ENCODE measurements at places on chromosomes 4 and X.
A peak's percentile ranks its signal among the peaks of the same experiment; 100 is the strongest.

GRCh38 chr4:97496298-97496873 lies 646.9 kb downstream of the STPG2 start:
- DNase-seq, result no peak

GRCh38 chrX:125621588-125621927 lies 301.9 kb downstream of the TEX13C start:
- no peak for DNase-seq

DNA sequence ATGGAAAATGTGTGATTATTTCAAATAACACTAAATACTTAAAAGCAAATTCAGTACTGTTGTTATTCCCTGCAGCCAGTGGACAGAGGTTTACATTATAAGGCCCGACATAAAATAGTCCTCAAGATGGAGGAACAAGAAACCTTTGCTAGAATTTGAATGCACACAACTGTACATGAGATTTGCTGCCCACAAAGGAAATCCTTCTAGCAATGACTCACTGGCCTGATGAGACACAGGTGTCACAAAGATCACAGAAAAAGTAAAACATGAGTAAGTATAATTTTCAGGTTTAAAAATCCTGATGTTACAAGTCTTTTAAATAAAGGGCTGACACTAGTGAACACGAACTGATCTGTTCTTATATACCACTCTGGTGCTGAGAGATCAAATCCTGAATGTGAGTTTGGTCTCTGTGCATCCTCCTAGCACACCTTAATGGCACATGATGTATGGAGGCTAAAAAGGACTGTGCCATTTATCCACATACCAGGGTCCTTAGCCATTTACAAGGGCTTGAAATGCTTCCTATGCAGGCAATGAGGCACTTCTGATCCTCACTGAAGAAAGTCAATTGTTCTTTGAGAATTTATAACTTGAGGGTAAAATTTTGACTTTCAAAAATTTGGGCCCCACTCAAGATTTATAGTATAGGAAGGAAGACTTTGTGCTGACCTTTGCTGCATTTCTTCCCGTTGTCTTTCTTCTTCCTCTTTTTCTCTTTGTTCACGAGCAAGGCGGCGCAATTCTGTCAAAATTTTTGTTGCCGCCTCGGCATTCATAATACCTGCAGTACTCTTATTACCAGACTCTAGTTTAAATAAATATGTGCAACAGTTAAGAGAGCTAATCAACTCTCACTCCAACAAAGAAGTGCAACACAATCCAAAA lies 23.0 kb downstream of the MAP7D3 start:
- DNase-seq, result no peak

DNA sequence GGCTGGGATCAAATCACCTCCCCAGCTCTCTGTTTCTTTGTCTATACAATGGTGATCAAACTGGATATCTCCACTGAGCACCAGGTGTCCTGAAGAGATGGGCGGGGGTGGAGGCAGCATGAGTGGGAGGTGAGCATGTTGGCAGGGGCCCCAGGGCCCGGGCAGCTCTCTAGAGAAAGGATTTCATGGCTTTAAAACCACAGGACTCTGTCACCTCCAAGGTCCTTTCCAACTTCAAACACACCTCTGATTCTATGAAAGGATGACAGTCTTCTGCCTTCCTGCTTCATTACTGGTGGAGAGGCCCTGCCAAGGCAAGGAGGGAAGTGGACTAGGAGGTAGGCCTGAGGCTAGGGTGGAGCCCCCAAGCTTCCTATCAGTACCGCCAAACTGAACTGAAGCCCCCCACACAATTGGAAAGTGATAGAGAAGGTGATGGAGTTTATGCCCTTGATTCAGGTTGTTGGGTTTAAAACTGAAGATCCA lies 38.6 kb downstream of the TRIM2 start:
- no peak for DNase-seq

DNA sequence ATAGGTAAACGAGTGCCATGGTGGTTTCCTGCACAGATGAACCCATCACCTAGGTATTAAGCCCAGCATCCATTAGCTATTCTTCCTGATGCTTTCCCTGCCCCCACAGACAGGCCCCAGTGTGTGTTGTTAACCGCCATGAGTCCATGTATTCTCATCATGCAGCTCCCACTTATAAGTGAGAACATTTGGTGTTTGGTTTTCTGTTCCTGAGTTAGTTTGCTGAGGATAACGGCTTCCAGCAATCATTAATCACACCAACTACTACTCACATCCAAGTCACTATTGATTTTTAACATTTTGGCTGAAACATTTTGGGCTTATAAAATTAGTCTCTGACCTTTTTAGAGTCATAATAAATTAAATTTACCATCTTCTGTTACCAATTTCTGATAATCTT lies 205.3 kb downstream of the SPOCK3 start:
- no peak for DNase-seq

GRCh38 chr4:120718979-120719566 lies 203.5 kb downstream of the PRDM5 start:
- DNase-seq, result no peak

GRCh38 chrX:74251006-74251930 lies 52.7 kb upstream of the ZCCHC13 start:
- no peak for DNase-seq

- no peak for DNase-seq
Measured at GRCh38 chrX:42096265-42096920, 173.0 kb upstream of the CASK start.

- DNase-seq, result no peak
Measured at GRCh38 chr4:148069086-148069894, 337.4 kb downstream of the ARHGAP10 start.

GRCh38 chr4:138938366-138938690 lies 77.3 kb upstream of the NOCT start:
- DNase-seq, result no peak

GRCh38 chr4:82230306-82230705 lies 143.5 kb downstream of the HNRNPD start:
- no peak for DNase-seq

DNA sequence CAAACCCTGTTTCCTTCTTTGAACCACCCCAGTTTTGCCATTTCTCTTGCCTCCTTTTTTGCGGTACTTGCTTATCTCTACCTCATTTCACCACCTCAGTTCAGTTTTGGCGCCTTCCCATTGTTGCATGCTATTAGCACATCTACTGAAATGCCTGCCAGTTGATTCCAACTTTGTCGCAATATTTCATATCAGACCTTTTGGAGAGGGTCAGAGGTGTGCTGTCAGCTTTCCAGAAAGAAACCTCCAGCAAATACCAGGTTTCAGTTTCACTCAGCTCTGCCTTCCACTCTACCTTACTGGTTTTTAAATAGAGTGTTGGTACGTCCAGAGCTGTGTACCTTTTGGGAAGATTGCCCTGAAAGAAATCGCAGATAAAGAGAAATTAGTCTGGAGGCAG lies 91.9 kb upstream of the CPEB2 start:
- no peak for DNase-seq

DNA sequence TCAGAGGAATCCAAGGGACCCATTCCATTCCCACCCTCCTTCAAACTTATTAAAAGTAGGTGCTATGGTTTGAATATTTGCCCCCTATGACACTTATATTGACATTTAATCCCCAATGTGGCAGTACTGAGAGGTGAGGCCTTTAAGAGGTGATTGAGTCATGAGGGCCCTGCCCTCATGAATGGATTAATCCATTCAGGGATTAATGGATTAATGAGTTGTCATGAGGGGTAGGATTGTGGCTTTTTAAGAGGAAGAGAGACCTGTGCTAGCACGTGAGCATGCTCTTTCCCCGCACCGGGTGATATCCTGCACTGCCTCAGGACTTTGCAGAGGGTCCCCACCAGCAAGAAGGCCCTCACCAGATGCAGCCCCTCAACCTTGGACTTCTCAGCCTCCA lies 50.1 kb downstream of the IRF2 start:
- no peak for DNase-seq

GRCh38 chr4:75708218-75708691 lies 16.1 kb upstream of the USO1 start:
- no peak for DNase-seq

- no peak for DNase-seq
Measured at GRCh38 chr4:160825644-160826338, 1338.0 kb downstream of the FSTL5 start.

- DNase-seq, result no peak
Measured at GRCh38 chrX:48937054-48937907, 18.5 kb upstream of the PIM2 start.

- no peak for DNase-seq
Measured at GRCh38 chrX:70338290-70338689, 48.4 kb downstream of the KIF4A start.

DNA sequence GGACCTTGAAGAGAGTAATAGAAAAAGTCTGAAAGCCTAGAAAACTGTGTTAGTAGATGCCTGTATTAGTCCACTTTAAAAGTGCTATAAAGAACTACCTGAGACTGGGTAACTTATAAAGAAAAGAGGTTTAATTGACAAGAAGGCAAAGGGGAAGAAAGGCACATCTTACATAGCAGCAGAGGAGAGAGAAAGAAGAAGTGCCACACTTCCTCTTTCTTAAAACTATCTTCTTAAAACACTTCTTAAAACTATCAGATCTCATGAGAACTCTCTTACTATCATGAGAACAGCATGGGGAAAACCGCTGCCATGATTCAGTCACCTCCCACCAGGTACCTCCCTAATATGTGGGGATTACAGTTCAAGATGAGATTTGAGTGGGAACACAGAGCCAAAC lies 18.8 kb upstream of the COL25A1 start:
- no peak for DNase-seq

DNA sequence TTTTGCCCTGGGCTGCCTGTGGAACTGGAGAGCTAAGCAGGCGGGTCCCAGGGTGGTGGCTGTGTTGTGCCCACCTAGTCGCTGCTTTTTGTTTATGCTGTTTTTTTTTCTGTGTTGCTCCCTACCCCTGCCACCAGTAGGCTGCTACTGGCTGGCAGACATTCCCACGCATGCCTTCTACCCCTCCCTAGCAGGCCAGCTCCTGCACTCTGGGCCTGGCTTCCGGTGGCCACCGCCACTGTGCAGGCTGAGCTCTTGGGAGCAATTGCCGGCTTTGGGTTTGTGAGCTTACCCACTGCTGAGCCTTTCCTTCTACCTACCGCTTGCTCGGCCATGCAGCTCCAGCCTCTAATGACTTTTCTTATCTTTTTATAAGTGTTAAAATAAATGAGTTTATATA lies 57.6 kb downstream of the RBM46 start:
- no peak for DNase-seq

GRCh38 chrX:40310016-40310415 lies 212.3 kb upstream of the BCOR start:
- DNase-seq, result no peak

GRCh38 chr4:23930750-23931488 lies 41.1 kb upstream of the PPARGC1A start:
- DNase-seq, result no peak

- DNase-seq, result no peak
Measured at GRCh38 chrX:47748576-47748975, 88.1 kb upstream of the ZNF81 start.

- DNase-seq, result no peak
Measured at GRCh38 chr4:13615161-13615560, 12.4 kb downstream of the BOD1L1 start.

DNA sequence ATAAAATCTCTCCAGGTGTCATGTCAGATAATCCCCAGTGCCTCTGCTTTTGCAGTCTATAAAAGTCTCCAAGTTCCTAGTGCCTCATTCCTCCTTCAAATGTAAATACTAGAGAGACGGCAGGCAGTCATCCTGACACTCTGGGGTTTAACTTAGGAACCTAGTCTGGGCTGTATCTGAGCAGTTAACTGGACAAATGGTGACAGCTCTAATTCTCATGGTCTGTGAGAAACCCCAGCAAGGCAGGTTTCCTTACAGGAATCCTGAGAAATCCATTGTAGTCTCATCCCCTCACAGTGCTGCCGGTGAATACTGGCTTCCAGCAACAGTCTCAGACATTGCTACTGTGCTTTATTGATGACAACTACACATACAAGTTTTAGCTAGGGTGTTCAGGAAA lies 246.8 kb downstream of the SNCA start:
- no peak for DNase-seq

GRCh38 chrX:42119076-42119475 lies 195.7 kb upstream of the CASK start:
- no peak for DNase-seq

DNA sequence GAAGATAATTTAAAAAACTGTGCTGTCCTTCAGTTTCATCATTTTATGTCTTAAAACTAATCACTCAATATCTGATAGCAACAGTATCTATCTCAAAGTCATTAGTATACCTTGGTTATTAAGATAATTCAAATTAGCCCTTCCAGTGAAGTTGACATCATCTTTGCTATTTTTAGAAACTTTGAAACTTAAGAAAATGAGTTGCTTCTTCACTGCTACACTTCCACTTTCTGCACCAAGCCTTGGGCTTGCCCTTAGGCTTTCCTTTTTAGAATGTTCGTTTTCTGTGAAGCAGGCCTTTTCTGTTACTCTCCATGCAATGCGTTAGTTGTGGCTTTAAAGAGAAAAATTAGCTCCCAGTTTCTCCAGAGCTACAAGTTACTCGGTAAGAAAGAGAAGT lies 4.4 kb upstream of the VAMP7 start:
- DNase-seq, result no peak

DNA sequence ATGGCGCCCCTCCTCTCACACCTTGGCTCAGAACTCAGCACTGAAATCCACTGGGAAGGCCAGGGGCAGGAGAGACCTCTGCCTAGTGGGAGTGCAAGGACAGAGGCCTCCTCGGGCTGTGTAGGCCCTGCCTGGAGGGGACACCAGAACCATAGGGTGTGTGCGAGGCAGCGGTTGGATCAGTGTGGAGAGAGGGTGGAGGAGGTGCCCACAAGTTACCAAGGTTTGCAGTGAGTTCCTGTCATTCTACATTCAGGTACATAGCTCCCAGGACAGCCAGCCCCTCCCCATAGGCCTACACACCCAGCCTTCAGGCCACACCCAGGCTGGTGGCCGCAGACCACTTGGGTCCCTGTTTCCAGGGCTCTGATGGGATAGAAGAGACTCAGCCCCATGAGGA lies 19.2 kb upstream of the SPON2 start:
- DNase-seq, result no peak

DNA sequence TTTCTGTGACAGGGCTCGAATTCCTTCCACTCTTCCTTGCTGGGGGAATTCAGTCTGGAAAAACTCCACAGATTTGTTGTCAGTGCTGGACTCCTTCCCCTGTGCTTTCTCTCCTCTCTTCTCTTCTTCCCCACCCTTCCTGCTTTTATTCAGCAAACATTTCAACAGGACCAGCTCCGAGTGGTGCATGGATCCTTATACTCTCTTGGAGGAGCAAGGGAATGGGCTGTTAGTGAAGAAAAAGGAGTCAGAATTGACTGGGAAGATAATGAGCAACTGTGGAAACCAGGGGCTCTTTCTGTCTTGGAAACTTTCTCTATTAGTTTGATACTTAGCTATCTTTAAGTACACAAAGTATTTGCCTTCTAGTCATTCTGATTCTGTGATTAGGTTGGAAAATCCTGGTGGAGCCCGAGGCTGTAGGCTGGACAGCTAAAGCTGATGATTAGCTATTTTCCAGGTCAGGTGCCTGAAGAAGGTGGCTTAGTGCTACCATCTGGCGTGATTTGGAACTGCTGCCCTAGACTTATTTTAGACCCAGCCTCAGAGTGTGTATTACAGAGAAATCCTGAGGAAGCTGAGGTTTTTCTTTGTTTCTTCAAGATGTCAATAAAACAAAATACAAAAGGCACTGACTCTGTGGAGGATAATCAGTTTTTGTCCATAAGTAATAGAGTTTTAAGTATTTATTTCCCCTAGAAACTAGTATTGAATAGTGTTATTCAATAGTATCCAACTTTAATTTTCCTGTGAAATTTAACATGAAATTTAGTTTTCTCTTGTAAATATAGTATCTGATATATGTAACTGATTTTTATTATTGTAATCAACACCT lies 38.4 kb downstream of the NAP1L5 start:
- peak; percentile 20 for DNase-seq

- no peak for DNase-seq
Measured at GRCh38 chr4:75741027-75741426, 16.6 kb downstream of the USO1 start.
